ENCODE measurements at places on chromosomes 12 and 14. TPM values are rescaled to one million over a fixed set of nuclear protein-coding genes. Genes with fewer than 3 reads are reported as not detected.
A peak's percentile ranks its signal among the peaks of the same experiment; 100 is the strongest.

DNA sequence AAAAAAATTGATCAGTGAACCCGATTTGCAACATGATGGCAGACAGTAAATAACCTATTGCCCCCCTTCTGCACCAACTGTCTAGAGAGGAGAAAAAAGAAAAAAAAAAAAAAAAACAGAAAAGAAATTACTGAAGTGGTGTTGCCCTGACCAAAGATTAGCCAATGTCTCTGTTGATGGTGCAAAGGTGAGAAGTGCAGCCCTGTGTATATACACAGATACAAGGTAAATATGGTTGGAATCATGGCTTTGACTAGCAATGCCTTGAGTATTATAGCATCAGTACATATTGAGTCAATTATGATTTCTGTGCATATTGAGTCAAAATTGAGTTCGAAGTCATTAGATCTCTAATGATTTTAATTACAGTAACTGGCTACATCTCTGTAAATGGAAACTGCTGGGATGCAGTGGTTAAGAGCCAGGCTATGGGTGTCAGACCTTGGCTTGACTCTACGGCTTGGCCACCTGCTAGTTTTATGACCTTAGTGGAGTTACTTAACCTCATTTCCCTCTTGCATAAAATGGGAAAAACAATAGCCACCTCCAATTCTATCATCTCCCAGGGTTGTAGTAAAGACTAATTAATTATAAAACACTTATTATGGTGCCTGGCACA, 51.0 kb downstream of the EGLN3 start:
- no peak overlapping the region for H3K27ac ChIP-seq
- H3K36me3 ChIP-seq = no peaks in the 10 kb centered on the region
- DNase-seq = no peak

CYP46A1 gene
- 1.7 TPM for polyA plus RNA-seq

TSPAN8 gene
- polyA plus RNA-seq = 312 TPM

DNA sequence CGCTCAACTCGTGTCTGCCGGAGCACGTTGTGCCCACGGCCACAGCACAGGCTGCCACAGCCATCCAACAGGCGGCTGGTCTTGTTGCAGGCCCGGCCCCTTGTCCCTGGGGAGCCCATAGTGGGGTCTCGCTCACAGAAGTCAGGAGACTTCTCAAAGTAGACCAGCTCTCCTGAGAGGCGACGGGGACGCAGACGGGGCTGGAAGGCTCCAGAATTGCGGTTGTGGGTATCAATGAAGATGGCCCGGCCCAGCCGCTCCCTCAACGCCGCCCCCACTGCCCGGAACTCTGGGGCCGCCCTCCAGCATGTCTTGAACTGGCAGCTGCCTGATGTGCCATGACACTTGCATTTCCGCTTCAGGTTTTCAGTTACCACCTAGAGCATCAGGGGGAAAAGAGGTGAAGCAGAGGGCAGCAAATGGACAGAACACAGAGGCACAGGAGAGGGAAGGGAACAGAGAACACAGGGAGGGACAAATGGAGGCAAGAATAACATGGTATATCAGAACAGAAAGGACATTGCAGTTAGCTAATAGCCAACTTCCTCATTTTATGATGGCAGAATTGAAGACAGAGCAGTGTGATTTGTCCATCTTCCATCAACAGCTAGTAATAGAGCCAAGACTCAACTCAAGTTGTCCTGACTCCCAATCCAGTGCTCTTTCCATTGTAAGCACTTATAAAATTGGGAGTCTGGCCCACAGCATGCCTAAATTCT, 5.2 kb downstream of the WNT10B start:
- peaks cover 21% of the 10 kb centered on the region for H3K27me3 ChIP-seq
- no peaks in the 10 kb centered on the region for H3K36me3 ChIP-seq
- H3K4me1 ChIP-seq = peaks cover 23% of the 10 kb centered on the region
- no peak overlapping the region for H3K27ac ChIP-seq
- H3K4me3 ChIP-seq = no peak overlapping the region

- H3K27me3 ChIP-seq = no peaks in the 10 kb centered on the region
- H3K36me3 ChIP-seq = no peaks in the 10 kb centered on the region
- peak overlapping the region; percentile 72 for H3K27ac ChIP-seq
- H3K4me1 ChIP-seq = peaks cover 33% of the 10 kb centered on the region
Measured at GRCh38 chr14:89370381-89370780, 46.7 kb downstream of the FOXN3 start.

LMO3 gene
- polyA plus RNA-seq = 5.0 TPM

DNA sequence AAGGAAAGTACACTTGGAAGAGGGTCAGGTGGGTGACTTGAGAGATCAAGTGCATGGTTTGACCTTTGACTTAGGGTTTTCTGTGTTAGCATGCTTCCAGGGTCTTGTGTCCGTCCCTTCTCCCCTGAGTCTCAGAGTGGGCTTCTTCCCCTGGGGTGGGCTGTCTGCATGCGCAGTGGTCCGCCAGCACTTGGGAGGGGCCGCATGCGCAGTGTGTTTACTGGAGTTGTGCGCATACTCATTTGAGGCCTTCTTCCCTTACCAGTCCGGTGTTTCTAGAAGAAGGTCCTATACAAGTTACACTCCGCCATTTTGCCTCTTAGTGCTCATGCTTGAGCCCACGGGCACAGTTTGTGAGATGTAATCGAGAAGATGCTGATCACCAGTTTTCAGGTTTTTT, 58.5 kb downstream of the RIN3 start:
- H3K36me3 ChIP-seq = no peaks in the 10 kb centered on the region
- no peak overlapping the region for H3K4me3 ChIP-seq
- no peak overlapping the region for H3K27ac ChIP-seq
- H3K27me3 ChIP-seq = no peaks in the 10 kb centered on the region
- no peak for DNase-seq
- H3K4me1 ChIP-seq = peaks cover 17% of the 10 kb centered on the region

REM2 gene
- 5.5 TPM for polyA plus RNA-seq

DNA sequence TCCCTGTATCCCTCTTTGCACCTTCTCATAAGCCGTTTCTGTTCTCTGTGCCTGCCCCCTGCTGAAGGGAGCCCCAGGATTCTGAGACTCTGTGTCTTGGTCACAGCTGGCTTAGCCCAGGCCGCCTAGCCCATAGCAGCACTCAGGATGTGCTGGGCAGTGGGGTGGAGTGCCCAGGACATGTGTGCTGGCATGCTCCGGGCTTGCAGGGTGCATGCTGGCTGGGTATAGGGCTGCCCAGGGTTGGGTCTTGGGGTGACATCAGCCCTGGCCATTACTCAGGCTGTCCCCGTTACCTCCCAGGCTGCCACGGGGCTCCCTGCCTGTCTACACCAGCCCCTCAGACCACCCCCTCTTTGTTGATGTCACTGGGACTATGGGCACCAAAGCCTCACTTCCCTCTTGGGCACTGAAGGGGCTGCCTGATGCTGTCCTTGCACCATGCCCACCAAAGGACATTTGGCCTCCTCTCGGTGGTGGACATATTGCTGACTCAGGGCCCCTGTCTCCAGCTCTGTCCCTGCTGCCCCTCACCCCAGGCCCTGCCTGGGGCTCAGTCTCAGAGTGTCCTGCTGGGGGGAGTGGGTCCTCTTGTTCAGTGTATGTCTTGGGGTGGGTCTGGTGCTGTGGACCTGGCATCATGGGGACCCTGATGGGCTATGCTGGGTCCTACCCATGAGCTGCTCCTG, 2.4 kb downstream of the CEP170B start:
- peaks cover 15% of the 10 kb centered on the region for H3K4me1 ChIP-seq
- no peaks in the 10 kb centered on the region for H3K27me3 ChIP-seq
- H3K27ac ChIP-seq = no peak overlapping the region
- no peak overlapping the region for H3K4me3 ChIP-seq

DNA sequence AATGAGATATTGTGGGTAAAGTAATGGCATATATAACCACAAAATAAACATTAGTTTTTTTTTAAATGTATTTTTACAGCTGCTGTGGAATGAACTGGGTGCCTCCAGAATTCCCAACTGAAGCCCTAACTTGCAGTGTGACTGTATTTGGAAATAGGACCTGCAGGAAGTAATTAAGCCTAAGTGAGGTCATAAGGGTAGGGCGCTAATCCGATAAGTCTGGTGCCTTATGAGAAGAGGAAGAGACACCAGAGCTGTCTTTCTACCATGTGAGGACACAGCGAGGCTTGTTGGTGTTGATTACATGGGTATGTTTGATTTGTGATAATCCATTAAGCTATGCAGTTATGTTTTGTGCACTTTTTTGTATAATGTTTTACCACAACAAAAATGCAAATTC, 136.8 kb downstream of the TPH2 start:
- no peaks in the 10 kb centered on the region for H3K36me3 ChIP-seq
- DNase-seq = no peak
- H3K4me3 ChIP-seq = no peak overlapping the region
